Stimulated activated CD4-positive, alpha-beta T cell treated with anti-CD3 and anti-CD28 coated beads, Interleukin-4, amount 100 ng/mL, for 4 hours (primary cell): ENCODE measurements at places on chromosomes 2 and 18.

GRCh38 chr18:6406075-6406909 lies 8.4 kb downstream of the L3MBTL4 start:
- no peak for DNase-seq

DNA sequence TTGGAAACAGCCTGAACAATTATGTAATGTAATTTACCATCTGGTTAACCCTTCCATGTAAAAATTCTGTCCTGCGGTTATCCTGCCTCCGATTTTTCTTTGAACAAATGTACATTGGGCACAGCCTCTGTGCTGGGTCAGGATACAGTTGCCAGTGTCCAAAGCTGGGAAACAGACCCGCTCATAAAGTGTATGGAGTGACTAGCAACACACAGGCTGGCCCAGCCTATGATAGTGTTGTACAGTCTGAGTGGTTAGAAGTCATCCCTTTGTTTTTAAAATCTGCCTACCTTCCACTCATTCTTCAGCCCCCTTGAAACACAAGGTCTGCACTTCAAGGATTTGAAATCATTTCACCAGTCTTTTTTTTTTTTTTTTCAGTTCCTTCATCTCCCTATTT lies 50.1 kb downstream of the FEZ2 start:
- no peak for DNase-seq

DNA sequence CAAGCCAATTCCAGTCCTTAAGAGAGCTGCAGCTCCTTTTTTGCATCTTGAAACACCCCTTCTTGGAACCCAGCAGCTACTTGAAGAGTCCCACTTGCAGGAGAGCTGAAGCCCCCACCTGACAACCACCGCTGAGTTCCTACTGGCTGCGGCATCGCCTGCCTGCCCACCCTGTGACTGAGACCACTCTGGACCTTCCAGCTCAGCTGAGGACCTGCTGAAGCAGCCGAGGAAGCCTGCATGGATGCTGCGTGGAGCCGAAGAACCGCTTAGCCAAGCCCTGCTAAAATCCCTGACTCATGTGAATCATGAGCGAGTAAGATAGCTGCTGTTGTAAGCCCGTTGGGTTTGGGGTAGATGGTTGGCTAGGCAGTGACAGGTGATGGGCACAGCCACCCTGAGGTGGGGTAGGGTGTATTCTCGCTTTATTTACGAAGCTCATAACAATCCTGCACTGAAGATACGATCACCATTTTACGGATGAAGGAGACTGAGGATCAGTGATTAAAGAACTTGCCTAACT lies 78.4 kb downstream of the INHBB start:
- no peak for DNase-seq

DNA sequence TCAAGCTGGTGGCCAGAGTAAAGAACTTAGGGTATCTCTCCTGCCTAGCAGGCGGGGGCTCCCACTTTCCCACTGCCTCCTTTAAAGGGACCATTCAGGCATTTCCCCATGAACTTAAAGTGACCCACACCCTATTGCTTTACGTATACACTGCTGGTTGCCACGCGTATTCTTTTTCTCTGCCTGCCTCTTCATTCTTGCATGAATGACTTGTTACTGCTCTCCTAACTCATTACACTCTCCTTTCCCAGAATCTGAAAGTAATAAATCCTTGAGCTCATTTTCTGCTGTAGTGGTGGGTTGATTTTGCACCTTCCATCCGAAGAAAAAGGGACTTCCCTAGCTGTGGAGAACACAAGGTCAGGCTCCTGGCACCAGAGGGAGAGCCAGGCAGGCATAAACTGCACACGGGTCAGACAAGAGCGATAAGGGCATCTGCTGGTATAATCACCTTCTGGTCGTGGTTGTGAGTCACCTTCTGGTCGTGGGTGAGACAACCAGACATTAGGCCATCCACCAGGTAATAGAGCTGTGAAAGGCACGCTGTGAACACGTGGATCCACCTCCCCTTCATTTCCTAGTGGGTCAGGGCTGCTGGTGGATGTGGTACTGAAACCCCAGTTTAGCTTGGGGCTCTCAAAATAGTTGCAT lies 950.3 kb downstream of the SOCS6 start:
- DNase-seq, result no peak

- no peak for DNase-seq
These were observed 13.4 kb downstream of the UBXN2A start for GRCh38 chr2:23953625-23954024.

DNA sequence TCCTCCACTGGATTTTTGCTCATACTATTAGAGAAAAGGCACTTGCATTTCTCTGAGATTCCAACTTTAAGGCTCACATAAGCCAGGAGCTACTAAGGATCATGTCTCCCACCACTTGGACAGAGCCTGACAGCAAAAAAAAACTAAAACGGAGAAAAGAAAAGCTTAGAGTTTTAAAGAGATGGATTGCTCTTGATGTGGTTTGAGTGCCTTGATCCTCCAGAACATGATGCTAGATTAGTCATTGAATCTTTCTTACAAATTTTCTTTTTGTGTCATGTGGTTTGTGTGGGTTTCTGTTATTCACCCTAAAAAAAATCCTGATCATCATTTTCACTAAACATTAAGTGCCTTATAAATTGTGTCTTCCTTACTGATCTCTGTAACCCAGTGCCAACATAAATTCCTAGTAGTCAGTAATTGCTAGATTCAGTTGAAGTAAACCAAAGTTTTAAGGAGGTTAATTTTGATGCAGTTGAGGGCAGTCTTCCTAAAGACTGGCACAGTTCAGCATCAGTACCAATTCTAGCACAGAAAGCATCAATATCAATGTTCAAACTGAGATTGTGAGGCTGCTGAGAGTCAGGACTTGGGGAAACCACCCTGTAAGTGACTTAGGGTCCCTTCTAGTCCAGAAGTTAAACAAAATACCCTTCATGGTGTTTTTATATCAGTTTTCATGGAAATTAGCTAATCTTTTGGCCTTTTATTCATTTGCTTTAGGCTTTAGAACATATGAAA lies 206.3 kb downstream of the RAD51AP2 start:
- no peak for DNase-seq

DNA sequence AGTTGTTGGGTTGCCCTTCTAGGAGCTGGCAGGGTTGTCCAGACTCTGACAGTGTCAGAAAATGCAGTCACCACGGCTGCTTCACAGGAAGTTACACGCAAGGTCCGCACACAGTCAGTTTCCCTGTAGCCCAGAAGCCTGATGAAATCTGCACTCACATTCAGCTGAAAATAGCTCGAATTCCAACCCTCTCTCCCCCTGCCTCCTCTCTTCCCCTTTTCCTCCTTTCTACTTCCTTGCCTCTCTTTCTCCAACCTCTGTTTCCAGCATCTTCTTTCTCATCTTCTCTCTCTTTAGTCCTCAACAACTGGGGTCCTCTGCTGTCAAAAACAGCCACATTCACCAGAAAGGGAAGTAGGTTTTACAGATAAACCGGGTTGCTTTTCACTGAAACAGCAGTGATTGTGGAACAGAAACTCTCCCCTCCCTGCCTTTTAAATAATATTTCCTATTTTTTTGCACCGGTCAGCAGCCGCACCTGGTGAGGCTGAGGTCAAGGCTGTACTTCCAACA lies 69.3 kb downstream of the BCL11A start:
- DNase-seq, result no peak

DNA sequence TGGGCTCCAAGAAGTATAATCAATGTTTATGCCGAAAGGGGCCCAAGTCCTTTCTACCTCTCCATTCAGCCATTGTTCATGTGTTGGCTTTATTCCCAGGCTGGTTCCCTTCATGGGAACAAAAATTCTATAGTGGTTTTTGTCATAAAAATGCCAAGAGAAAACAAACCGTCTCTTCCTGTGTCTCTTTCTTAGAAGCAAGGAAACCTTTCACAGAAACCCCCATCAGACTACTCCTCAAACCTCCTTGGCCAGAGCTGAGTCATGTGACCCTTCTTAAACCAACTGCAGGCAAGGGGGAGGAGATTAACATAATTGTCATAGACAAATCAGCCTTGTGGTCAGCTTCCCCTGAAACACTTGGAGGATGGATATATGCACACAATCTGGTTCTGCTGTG lies 75.1 kb upstream of the TANK start:
- DNase-seq, result no peak

DNA sequence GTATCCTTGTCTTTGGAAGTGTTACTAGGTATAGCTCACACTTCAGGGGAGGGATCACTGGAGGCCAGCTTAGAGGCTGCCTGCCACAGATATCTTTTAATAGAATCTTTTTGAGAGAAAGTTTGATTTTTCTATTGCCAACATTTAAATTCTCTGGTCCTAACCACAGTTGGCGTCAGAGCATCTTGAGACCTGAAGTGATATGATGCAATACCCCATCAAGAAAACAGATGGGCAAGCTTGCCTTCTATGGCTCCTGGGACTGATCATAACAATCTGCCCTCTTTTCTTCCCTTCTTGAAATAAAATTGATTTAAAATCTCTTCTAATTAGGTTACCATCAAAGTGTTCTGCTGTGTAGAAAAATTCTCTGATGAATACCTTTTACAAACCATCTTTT lies 105.5 kb upstream of the ACKR3 start:
- no peak for DNase-seq

DNA sequence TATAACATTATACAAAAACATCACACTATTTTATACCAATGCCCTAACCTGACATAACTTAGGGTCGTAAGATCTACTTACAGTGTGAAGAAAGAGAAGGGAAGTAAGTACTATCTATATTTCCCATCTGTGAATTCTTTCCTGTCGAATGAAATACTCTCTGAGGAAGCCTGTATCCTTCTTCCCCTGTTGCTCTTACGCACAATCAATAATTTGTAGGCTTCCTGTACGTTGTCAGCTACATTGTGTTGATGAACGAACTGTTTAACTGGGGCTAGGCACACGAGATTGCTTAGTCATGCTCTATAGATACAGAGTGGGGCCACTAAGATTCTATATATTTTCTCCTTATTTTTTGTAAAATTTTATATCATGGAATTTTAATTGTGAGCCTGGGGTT lies 1125.0 kb upstream of the CELF4 start:
- DNase-seq, result no peak

DNA sequence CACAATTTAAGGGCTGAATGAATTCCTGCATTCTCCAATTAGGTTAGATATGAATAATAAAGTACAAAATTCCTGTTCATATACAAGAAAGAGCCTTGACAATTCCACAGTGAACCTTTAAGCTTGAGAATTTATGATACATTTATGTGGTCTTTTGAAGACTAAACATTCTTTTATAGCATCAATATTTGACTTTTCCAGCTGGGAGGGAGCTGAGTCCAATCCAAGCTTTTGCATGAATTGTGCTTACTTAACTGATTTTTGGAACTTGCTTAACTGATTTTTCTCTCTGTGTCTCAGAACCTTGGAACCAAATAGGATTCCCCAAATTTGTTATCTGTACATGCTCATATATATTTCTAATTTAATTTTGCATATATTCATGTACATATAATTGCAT lies 388.0 kb downstream of the TRIB2 start:
- DNase-seq, result no peak

DNA sequence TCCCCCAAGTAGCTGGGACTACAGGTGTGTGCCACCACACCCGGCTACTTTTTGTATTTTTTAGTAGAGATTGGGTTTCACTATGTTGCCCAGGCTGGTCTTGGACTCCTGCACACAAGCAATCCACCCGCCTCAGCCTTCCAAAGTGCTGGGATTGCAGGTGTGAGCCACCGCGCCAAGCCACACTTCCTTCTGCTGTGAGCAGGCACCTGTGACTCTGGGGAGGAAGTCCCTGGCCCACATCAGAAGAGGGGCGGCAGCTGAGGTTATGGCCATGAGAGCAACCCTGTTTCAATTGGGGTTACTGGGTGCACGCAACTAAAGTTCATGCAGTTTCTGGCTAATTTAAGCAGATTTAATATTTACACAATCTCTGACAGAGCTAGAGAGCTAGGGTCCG lies 91.0 kb downstream of the PLB1 start:
- DNase-seq, result peak; percentile 18

DNA sequence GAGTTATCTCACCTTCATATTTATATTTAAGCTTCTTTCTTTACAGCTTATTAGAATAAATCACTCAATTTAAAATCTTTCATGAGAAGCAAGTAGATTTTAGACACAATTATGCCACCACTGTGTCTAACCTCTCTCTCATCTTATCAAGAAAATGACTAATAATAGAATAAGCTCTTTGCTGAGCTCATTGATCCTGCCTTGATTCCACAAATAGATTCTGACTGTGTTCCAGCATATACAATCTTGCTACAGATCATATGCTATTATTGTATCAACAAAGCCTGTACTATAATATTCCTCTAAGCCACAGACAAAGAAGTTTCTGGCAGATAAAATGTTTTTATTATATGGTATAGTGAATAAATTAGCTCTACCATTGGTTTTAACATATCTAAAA lies 168.7 kb upstream of the GULP1 start:
- DNase-seq, result no peak
